ENCODE measurements at places on chromosomes 3 and 15.

- no peak for DNase-seq
These were observed 143.7 kb upstream of the LRIG1 start for GRCh38 chr3:66644549-66644948.

DNA sequence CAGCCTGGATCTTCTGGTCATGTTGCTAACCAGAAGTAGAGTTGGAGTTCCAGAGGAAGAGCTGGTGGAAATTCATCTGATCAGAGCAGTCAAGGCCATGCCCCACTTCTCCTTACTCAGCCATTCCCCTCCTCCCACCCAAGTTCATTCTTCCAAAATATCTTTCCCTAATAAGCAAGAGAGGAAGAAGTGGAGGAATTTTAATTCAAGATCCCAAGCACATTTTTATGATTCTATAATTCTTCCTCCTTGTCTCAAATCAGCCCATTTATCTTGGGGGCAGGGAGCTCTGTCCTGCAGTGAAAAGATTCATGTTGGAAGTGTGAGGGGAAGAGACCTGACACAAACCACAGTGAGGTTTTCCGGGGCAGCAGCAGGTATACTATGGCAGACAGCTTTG is 85.0 kb upstream of the GALNT15 start:
- no peak for DNase-seq

DNA sequence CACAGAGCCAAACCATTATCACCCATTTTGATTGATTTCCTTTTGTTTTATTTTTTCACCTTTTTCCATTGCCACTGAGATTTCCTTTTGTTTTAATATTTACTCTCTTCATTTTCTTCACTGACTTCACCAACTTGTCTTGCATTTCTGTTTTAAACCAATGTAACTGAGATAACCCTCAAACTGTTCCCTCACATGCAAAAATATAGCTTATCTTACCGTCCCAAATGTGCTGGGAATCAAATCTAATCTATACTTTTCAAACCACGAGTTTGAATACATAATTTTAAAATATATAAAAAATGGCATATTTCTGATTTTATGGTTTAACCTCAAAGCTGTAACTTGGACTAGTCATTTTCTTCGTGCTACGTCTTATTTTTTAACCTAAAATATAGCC is 143.8 kb downstream of the PLD1 start:
- DNase-seq: no peak

DNA sequence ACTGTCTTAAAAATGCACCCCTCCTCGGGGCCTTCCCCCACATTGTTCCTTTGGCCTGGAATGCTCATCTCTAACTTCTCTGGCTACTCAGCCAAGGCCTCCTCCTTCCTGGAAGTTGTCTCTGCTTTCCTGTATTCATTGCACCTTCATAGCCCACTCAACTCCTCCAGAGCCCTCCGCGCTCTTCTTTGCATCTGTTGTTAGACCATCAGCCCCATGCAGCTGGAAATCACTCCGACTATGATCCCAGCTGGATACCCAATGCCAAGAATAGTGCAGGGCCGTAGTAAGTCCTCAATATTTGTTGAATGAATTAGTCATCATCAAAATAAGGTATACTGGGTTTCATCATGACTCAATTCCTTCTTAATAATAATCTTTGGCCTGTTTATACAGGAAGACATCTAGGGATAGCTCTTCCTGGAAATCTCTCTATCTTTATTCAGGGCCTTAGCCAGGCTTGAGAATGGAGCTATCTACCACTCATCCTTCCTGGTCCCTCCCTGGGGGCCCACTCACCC is 112.7 kb downstream of the SYNPR start:
- DNase-seq: no peak

DNA sequence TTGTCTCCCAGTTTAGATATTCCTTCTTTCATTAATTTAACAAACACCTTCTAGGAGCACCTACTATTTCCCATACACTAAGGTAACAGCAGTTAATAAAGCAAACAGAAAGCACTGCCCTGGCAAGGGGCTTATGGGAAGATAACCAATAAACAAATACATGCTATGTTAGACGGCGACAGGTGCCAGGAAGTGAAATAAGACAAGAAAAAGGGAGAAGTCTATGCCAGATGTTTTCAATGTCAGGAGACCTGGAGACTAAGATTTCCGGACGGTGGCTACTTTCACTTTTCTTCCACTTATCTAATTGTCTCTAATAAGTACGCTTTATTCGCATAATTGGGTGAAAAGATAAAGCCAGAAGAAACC is 32.5 kb upstream of the ZNF445 start:
- no peak for DNase-seq

DNA sequence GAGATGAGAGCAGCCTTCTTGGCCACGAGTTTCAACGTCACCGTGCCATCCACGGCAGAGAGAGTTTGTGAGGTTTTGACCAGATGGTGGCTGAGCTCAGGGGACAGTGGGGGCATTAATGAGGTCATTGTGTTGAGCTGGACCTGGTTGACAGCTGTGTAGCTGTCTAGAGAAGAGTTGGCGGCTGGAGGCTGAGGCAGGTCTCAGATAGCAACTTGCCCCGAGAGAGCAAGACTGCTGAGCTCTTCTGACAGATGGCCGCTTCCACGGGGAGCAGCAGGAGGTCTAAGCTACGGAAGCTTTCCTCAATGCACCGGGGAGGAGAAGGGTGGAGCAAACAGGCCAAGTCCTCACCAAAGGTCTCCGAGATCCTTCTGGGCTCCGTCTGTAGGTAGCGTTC is 44.8 kb upstream of the EIF5A2 start:
- no peak for DNase-seq

- no peak for DNase-seq
These were observed 936.3 kb downstream of the ROBO1 start for GRCh38 chr3:78831446-78831972.

DNA sequence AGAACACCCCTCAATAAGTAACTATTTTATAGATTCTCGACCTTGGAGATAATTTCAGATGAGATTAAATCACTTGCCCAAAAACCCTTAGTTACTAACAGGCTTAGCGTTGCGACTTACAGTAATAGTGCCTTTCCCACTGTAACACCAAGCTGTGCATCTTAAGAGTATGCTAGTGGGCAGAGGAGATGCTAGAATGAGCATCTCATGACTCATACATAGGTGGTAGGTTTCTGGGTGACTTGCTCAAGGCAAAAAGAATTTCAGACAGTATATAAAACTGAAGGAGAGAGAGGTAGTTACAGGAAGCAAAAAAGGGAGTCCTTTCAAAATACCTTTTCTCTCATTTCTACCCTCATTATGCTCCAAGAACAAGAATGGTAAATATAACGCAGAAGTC is 3.9 kb downstream of the KATNBL1 start:
- DNase-seq: no peak

Data from activated naive CD4-positive, alpha-beta T cell treated with anti-CD3 and anti-CD28 coated beads, Interleukin-2, amount 10 ng/mL, durations not matched to agents 7 days and 5 days (primary cell).